ENCODE measurements at places on chromosomes 6 and 20. TPM values are rescaled to one million over a fixed set of nuclear protein-coding genes. Genes with fewer than 3 reads are reported as not detected.
A peak's percentile ranks its signal among the peaks of the same experiment; 100 is the strongest.

- DNase-seq, result no peak
Measured at GRCh38 chr6:81561071-81561564, 191.4 kb downstream of the TENT5A start.

DNA sequence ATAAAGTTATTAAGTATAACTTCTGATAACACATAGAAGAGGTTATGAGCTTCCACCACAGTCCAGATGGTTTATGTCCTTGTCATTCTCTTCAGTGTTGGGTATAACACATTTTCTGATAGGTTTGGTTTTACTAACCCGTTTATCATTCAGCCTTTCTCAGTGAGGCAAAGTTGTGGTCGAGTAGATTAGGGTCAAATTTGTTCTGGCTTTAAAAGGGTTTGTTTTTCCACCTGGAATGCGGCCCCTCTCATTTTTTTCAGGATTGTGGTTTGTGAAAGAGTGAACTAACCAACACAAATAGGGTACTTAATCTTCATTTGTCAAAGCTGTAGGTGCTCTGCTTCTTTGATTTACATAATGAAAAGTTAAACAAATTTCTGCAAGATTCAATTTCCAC lies 204.2 kb upstream of the ASCC3 start:
- DNase-seq, result no peak

DNA sequence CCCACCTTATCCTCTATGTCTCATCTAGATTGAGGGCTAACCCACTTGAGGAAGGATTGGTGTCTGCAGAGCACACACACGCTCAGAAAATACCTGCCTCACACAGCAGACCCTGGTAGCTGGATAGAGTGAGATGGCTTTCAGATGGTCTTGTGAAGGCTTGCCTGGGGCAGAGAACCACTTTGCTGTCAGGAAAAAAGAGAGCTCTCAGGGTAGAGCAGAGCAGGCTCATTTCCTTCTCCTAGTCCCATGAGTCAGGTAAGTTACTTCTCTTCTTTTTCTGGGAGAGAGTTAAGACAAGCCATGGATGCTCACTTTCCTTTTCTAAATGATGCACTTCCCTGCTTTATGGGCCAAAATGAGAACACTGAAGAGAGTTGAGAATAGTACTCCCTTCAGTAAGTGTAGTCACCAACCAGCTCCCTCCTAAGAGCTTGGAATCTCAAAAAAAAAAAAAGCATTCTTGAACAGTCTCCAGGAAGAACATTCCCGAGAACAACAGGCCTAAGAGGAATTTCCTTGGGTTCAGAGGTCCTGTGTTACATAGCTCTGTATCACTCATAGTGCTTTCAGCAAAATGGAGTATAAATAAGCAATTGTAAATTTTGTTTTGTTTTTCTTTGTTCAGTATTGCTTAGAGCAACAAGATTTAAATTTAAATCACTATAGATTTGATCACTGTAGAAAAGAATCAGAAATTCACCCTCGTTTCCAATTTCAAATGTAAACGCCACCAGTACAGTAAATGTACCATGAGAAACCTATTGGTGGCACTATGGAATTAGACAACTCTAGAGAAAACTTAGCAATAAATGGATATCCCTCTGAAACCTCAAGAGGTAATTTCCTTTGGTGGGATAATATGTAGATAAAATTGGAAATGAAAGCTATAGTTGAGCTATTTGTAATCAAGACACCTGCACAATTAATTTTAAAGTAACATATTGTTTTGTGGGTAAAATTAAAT lies 530.3 kb downstream of the RFPL4B start:
- DNase-seq, result no peak

GRCh38 chr20:48339190-48339985 lies 488.4 kb downstream of the PREX1 start:
- DNase-seq, result peak; percentile 63

GRCh38 chr20:33463332-33464101 lies 20.0 kb upstream of the SNTA1 start:
- no peak for DNase-seq

DNA sequence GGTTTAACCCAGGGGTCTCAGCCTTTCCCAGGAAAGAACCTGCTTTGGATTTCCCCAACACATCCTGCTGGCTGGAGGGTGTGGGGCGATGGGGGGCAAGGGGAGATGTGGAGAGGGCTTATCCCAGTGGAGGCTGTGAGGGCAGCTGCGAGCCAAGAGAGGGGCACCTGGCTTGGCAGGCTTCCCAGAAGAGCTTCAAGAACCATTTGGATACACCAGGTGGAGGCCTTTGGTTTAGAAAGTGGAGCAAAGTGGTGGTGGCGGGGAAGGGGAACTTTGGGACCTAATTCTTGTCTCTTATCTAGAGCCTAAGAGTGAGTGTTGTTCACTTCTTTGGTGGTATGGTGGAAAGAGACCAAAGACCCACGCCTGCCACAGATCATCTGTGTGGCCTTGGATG lies 12.4 kb downstream of the CD40 start:
- DNase-seq, result peak; percentile 43

DNA sequence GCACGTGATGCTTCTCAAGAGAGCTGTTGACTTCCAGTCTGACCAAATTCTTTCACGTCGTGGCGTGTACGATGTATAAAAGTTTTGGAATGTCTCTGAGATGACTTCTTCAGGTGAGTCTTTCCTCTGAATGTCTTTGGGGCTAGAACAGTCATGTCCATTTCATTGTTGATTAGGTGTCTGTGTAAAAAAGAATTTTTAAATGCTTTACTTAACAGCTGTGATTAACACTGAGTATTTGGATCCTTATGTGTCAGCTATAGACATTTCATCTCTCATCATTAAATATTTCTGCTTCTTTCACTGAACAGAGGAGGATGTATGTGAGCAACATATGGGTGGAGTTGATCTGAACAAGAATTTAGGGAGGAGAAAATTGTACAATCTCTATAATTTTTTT lies 29.3 kb upstream of the KIF13A start:
- DNase-seq, result no peak

- peak; percentile 66 for DNase-seq
Measured at GRCh38 chr6:139764498-139764986, 390.1 kb upstream of the CITED2 start.

- no peak for DNase-seq
Measured at GRCh38 chr6:71675386-71675785, 211.0 kb upstream of the RIMS1 start.

GRCh38 chr6:1609041-1609647 lies 571 bp upstream of the FOXC1 start:
- no peak for DNase-seq

DNA sequence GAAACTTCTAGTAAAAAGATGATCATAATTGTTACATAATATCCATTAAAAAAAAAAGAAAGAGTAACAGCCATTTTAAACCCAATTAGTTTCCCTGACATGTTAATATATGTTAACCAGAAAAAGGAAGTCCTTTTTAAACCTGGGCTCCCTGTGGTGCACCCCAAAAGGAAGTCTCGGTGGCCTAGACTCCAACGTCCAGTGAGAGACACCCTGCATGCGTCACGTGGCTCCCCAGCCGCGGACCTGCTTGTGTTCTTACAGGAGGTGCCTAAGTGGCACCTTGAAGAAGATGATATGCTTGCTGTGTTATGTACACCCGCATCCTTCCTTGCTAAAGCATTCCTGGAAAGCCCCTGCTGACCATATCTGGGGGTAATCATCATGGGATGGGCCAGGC lies 50.1 kb downstream of the FOXC1 start:
- DNase-seq, result no peak

DNA sequence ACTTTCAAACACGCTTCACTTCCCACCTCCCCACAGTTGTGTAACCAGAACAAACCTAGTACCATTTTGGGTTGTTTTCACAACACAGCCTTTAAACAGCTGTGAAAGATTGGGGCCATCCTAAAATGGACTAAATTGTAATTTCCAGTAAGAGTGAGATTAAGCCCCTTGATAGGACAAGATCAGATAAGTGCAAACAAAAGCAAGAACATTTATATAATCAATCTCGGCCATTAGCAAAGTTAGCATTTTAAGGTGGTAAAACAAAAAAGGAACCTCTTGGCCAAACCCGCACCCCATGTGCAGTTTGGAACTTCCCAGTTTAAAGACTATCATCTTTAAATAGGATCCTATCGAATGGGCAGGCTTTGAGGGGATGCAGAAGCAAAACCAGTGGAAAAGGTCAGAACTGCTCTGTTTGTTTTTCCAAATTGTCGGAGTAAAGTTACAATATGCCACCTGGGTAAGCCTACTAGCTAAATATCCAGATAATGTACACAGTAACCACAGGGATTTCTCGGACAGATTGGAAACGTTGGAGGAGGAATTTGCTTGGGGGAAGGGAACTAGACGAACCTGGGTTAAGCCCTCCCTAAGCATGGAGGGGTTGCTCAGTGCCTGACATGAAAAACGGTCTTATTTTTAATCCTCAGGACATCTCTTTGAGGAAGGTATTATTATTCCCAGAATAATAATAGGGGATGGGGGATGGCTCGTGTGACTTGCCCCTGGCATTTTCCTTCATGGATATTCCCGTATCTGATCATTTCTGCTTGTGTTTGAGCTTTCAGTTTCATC lies 159.8 kb upstream of the SALL4 start:
- DNase-seq, result no peak

- DNase-seq, result no peak
Measured at GRCh38 chr6:89564752-89565427, 73.7 kb downstream of the LYRM2 start.

GRCh38 chr6:148525453-148525852 lies 182.8 kb downstream of the SASH1 start:
- no peak for DNase-seq

- DNase-seq, result no peak
Measured at GRCh38 chr20:44052166-44052565, 134.8 kb downstream of the JPH2 start.

DNA sequence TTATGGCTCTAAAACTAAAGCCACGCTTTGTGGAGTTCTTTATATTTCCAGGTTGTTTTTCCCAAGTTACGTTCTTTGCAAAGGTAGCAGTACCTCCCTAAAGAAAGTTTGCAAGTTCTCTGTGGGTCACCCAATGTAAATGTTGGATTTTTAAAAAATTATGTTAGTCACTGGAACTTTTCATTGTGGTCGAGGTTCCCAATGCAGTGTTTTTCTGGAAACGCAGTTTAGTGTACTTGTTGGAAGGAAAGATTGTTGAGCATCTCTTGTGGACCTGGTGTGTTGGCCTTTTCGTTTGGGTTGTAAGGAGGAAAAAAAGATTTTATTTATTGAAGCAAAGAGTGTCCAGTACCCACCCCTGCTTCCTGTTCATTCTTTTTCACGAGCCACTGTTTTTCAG lies 1.4 kb downstream of the TOP1 start:
- no peak for DNase-seq

GRCh38 chr20:13821876-13822275 lies 37.0 kb downstream of the NDUFAF5 start:
- no peak for DNase-seq

DNA sequence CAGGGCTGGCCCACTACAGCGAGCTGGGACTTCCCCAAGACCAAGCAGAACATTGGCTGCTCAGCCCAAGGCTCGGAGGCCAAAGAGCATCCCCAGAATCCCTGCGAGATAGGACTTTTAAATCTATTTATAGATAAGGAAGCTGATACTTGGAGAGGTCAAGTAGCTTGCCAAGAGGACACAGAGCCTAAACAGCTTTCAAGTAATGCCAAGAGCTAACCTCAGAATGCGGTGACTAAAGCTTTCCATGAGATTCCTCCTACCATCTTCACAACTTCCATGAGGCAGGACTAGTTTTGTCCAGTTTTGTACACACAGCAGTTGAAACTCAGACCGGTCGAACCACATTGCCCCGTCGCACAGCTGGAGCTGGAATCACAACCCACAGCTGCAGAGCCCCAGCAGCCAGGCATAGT lies 168.1 kb upstream of the TOP1 start:
- no peak for DNase-seq

DNA sequence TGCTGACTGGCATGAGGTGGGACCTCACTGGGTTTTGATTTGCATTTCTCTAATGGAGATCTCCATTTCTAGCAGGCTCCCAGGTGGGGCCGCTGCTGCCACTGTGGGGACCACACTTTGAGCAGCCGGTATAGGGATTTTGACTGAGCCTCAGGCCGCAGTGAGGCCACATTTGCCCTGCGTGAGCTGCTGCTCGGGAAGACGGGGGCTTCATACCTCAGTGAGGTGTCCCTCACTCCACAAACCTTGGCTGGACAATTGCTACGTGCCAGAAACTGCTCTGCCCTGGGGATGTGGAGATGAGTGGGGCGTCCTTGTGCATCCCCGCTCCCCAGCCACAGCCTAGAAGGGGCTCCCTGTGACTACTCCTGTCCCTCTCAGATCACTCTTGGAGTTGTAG lies 134.3 kb downstream of the ANKRD60 start:
- no peak for DNase-seq

GRCh38 chr6:24911796-24912382 lies 23.9 kb downstream of the RIPOR2 start:
- no peak for DNase-seq

GRCh38 chr20:625360-625932 lies 15.3 kb upstream of the TCF15 start:
- DNase-seq, result no peak

DNA sequence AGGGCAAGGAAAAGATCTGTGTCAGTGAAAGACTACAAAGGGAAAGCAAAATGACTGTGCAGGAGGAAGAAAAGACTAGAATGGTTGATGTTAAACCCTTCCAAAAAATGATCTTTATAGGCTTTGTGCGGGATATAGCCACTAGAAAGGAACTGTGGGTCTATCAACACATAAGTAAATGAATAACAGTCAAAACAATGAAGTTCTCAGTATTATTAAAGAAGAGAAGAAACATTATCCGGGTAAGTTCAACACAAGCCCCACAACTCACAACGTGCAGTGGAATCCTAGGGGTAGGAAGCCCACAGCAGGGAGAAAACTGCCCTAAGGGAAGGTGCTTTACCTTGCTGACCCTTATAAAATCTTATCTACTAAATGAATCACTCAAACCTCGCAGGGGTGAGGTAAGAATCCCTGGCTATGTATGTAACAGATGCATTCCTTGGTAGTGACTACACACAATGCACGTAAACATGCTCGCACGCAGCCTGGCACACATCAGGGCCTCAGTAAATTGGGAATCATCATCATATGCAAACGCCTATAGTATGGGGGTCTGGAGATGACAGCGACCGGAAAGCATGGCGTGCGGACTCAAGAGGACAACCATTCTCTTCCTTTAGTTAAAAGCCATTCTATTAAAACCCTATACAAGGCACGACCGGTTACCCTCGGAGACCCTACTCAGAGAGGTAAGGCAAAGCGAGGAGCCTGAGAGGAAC lies 11.3 kb downstream of the TFAP2A start:
- no peak for DNase-seq

GRCh38 chr6:137218473-137218916 lies 690 bp downstream of the IFNGR1 start:
- peak; percentile 66 for DNase-seq

DNA sequence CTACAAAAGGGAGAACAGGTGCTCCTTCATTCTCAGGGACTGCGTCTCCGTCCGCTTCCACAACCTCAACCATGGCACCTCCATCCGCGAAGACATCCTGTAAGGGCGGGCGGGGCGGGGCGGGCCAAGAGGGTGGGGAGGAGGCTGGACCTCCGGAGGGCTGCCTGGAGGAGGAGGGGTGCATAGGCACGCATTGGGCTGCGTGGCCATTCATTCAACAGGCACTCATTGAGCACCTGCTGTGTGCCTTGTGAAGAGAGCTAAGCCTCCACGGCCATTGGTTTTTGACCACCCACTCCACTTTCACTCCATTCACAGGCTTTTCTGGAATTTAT lies 435 bp downstream of the ZSWIM3 start:
- peak; percentile 31 for DNase-seq

Gene ARMH2
- total RNA-seq, result not detected

Gene MEI4
- total RNA-seq, result not detected

Gene MTFR2
- total RNA-seq, result 13.6 TPM

Gene OPRL1
- 0.41 TPM for total RNA-seq

Gene TNNC2
- not detected for total RNA-seq

Gene DPPA5
- not detected for total RNA-seq

Gene OR2B6
- total RNA-seq, result 1.7 TPM

Gene HNF4A
- total RNA-seq, result 0.21 TPM
